ENCODE measurements at places on chromosomes 13 and 19.

GRCh38 chr19:3224346-3225168 lies at the start of gene CELF5:
Gene CELF5, plus strand, starts transcription at chr19:3224661. Its CDS starts 79 bp downstream, at chr19:3224740.
- no peak for DNase-seq

GRCh38 chr19:15048885-15049541 lies at the start of gene CASP14:
Gene CASP14, plus strand, starts transcription at chr19:15049480. Its CDS starts 2,772 bp downstream, at chr19:15052252.
- no peak for DNase-seq

DNA sequence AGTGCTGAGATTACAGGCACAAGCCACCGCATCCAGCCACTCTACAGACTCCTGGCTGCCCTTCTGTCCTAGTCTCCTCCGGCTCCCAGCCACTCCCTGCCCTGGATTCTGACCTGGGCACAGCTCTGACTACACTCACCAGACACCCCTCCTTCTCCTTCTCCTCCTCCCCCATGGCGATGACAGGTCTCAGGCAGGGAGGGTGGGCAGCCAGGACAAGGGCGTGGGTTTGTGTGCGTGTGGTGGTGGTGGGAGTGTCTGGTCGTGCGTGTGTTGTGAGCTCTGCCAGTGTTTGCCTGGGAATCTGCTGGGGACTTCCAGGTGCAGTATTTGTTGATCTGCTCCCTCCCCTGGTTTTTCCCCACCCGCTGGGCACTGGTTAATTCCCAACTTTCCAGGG lies 3.0 kb upstream of the NCCRP1 start:
- no peak for DNase-seq

- no peak for DNase-seq
These were observed 5.5 kb downstream of the PIK3R2 start for GRCh38 chr19:18158467-18158866.

GRCh38 chr13:20714161-20714560 lies 10.7 kb downstream of the IL17D start:
- no peak for DNase-seq

- DNase-seq, result no peak
These were observed 17.3 kb downstream of the ZNF229 start for GRCh38 chr19:44430956-44431355.

DNA sequence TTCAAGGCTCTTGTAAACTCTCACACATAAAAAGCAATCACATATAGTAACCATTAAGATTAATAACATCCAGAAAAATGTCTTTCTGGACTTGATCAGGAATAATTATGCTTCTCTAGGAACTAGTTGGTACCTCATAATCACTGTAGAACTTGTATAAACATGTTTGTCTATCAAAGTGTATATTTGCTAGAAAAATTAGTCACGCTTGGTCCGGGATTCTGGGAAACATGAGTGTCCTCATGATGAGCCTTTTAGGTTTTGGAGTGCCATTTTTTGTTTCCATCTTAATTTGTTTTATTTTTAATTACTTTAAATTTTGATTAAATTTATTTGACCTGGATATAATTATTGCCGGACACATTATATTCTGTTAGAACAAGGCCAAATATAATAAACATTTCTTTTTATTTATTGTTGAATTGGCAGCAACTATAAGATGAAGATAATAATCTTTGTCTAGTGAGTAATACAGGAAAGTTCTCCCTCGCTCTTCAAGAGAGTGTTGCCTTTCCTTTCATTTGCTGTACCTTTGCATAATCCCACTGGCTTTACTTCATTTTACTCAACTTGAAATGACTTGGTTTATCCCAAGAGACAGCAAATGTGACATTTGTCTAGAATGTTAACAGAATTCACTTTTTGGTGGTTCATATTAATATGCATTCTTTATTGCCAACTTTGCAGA lies 207.0 kb downstream of the NALCN start:
- DNase-seq, result no peak

DNA sequence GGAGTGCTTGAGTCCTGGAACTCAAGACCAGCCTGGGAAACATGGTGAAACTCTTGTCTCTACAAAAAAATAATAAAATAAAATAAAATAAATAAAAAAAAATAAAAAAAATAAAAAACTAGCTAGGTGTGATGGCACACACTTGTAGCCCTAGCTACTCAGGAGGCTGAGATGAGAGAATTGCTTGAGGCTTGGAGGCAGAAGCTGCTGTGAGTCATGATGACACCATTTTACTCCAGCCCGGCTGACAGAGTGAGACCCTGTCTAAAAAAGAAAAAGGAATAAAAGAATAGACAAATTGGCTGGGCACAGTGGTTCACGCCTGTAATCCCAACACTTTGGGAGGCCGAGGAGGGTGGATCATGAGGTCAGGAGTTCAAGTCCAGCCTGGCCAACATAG lies 1168.9 kb downstream of the SLITRK5 start:
- no peak for DNase-seq

DNA sequence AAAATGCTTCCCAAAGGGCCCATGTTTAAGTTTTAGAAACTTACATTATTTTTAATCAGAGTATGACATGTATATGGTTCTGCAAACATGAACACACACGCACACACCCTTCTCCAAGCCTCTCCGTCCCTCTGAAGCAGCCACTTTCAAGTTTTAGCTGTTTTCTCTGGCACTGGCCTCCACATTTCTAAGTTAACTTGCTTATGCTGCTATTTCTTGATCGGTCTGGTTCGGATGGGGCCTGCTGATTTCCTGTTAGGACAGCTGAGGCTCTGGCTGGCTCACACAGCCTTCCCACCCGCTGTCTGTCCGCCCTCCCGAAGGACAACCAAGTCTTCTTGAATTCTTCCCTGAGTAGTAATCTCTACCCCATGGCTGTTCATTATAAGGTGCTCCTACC lies 4.4 kb downstream of the SPC24 start:
- no peak for DNase-seq

DNA sequence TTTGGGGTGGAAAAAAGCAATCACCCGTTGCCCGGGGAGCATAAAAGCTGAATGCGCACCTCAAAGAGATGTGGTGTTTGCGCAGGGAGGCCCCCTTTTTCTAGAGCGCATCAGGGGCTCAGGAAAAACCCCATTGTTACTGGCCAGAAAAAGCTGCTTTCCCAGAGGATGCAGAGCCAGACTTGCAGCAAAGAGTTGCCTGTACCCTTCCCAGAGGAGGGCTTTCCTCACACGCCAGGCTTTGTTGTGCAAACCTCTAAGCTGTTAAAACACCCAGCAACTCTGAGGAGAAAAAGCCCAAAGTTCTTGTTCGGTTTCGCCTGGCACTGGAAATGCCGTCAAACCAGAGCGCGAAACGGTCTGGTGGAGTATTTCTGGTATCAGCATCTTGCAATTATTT lies 29.3 kb downstream of the GSX1 start:
- no peak for DNase-seq

DNA sequence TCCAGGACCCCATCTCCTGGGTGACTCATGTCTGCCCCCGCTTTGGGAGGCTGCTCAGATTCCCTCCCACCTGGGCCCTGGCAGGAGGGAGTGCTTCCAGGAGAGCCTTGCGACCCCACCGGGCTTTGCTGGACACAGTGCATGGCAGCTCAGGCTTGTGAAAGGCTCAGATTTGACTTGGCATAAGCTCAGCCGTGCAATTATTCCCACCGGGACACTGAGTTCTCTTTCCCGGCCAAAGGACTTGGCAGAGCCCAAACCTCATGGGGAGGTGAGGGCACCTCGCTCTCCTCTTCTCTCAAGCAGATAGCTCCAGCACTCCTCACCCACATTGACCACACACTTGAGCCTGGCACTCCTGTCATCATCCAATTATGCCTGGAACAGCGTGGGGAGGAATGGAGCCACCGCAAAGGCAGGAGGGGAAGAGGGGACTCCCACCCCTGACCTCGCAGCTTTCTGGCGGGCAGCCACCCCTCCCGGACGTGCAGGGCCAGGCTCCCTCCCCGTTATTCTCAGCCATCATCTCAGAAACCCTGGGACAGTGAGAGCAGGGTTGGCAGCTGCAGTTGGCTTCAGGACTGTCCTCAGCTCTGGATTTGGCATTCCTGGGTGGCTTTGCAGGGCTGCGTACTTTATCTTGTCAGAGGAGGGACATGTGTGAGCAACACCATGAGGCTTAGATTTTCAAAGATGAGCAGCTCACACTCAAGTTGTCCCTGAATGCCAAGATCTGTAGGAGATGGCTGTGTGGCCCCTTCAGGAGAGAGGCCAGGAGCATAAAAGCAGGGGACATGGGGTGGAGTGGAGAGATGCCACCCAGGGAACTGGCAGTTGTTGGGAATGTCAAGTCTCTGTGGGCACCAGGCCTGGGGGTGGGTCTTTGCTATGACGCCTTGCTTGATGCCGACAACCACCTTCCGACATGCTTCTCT lies 306.2 kb downstream of the TEX29 start:
- DNase-seq, result no peak

- DNase-seq, result no peak
These were observed 762.1 kb upstream of the ARGLU1 start for GRCh38 chr13:107329991-107330390.

GRCh38 chr13:98214008-98214643 lies 37.1 kb upstream of the RNF113B start:
- no peak for DNase-seq

GRCh38 chr19:46542428-46543230 lies 47.0 kb upstream of the PNMA8B start:
- DNase-seq, result peak; percentile 37

- peak; percentile 45 for DNase-seq
These were observed at the start of gene RASAL3 for GRCh38 chr19:15464394-15465385. Gene RASAL3, minus strand, starts transcription at chr19:15464544. Its CDS starts 186 bp downstream, at chr19:15464358.

DNA sequence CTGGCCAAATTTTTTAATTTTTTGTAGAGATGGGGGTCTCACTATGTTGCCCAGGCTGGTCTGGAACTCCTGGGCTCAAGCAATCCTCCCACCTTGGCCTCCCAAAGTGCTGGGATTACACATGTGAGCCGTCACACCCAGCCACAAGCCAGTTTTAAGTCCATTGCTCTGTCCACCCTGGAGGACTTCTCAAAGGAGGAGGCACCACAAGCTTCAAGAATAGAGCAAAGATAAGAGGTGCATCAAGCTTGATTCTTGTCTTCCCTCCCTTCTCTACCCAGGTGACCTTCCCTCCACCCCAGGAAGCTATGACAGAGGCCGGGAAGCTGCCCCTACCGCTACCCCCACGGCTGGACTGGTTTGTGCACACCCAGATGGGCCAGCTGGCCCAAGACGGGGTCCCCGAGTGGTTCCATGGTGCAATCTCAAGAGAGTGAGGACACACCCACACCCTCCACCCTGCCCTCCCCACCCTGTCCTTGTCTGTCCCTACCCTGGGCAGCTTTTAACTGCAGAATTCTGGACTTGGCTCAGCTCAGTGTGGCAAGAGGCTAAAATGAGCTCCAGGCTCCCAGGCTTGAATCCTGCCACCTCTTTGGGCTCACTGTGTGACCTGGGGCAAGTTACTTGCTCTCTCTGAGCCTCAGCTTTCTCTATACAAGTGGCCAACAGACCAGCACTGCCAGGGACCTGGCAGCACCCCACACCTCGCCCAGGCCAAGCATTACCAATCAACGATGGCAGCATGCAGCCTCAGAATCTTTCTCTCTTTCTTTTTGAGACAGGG lies 5.2 kb downstream of the HSH2D start:
- no peak for DNase-seq

- no peak for DNase-seq
These were observed at the start of gene SLC44A2 for GRCh38 chr19:10625003-10625761. Gene SLC44A2, plus strand, starts transcription at chr19:10625553. Its CDS starts 81 bp downstream, at chr19:10625634.

- DNase-seq, result no peak
These were observed 62.4 kb upstream of the GJB6 start for GRCh38 chr13:20294497-20294896.

DNA sequence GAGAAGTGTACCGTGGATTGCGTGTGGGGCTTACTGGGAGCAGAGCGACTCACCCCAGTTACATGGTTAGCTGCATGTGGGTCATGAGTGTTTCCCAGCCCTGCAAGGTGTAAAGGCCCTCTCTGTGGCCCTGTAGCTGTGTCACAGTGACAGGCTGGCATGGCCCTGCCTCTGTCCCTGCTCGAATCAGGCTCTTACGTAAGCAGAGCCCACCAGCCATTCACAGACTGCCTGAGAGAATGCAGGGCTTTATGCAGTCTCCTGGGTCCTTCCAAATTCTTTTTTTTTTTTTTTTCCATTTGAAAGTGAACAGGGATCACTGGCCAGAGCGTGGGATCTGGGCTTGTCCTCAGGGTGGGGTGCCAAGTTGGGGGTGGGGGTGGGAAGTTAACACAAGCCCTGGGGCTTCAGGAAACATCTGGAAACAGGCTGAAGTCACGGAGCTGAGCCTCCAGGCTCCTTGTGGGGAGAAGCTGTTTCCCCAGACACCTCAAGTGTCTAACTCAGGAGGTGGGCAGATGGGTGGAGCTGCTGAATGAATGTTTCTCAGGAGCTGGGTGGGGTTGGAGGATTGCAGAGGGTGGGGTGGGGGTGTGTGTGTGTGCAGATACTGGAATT lies 13.4 kb downstream of the TECR start:
- DNase-seq, result peak; percentile 18

DNA sequence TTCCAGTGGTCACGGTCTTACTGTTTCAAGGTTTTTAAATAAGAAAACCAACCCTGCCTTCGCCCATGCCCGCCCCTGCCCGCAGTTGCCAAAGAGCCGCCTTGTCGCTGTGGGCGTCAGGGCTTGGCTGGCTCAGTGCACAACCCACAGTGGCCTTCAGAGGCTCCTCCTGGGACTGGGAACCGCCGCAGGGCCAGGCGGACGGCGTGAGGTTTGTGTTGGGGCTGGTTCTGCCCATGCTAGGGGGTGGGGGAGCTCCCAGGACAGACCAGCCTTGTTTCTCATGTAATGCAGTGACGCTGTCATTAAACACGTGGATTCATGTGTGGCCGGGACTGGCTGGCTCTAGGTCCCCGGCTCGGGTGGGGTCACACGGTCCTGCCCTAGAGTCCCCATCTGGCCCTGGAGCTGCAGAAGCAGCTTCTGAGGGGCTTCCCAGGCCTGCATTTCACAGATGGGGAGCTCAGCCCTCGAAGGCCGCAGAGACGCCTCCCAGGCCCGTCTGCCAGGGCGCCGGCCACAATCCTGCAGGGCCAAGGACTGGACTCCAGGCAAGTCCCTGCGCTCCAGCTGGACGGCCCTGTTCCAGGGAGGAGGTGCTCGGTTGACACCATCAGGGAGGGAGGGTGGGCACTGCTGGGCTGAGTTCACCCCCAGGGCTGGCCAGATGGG lies 2.4 kb upstream of the TEKTIP1 start:
- no peak for DNase-seq

GRCh38 chr13:97561182-97561581 lies 127.2 kb downstream of the RAP2A start:
- DNase-seq, result no peak

DNA sequence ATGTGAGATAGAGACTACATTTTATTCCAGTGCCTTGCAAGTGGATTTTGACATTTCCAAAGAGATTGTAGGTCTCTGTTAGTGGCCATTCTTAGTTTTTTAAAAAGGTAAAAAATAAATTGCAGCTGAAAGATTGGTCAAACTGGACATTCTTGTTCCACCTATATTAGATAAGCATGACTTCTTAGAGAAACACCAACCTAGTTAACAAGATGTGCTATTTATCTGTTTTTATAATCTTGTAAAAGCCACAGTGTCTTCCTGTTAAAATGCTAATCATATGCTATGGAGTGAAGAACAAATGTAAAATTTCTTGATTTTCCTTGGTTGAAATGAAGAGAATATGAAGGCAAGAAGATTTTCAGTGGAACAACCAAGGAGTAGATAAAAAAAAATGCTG lies 33.4 kb upstream of the GPR183 start:
- DNase-seq, result no peak

- DNase-seq, result no peak
These were observed 37.0 kb upstream of the FARP1 start for GRCh38 chr13:98105929-98106336.

All from GF-D8 (cell line).